CD4-positive, alpha-beta T cell treated with Interleukin-10 for 1 hour (primary cell): ENCODE measurements at places on chromosomes 3 and 15.

DNA sequence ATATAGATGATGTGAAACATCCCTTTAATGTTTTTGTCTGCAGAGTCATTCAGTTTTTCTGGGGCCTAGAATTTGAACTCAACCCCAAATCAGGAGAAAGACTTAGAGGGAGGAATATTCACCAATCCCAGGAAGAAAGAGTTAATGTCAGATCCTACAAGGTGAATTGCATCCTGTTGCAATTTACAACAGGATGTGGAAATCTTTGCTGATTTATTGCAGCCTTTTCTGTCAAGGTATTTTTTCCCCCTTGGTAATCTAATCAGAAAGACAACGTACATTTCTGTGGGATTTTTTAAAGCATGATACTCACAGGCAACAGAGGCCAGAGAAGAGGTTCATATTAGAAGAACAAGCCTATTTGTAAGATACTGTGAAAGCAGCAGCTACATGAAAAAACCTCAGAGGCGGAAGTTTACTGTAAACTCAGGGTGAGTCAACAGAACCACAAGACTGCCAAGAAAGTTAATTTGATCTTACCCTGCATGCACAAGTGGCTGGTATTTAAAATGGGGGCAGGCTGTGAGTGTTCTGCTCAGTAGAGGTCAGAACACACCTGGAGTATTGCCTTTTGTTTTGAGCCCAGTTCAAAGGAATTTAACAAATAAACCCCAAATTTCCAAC, 531.9 kb downstream of the AGBL1 start:
- peak; percentile 57 for DNase-seq

GRCh38 chr15:45670091-45670490, 35.3 kb downstream of the SQOR start:
- DNase-seq, result no peak

DNA sequence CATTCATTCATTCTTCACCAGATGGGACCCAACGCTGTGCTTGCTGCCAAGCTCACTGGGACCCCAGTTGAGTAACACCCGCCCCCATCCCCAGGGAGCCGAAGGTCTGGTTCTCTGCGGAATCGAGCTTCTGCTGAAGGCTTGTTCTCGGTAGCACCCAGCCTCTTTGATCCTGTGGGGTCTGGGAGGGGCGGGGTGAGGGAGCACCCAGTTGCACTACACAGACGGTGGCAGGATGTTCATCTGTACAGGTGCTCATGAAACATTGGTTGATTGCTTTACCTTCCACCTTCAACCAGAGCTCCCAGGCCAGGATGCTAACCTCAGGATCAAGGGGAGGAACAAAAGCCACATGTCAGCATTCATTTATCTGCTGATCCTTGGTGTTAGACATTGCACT, 77.7 kb upstream of the RGMA start:
- no peak for DNase-seq

- DNase-seq, result no peak
Measured at GRCh38 chr3:65967451-65967850, 71.3 kb downstream of the MAGI1 start.

- DNase-seq, result no peak
Measured at GRCh38 chr15:26901041-26901440, 34.2 kb downstream of the GABRA5 start.

- DNase-seq, result no peak
Measured at GRCh38 chr3:12627370-12627769, 36.5 kb downstream of the RAF1 start.

DNA sequence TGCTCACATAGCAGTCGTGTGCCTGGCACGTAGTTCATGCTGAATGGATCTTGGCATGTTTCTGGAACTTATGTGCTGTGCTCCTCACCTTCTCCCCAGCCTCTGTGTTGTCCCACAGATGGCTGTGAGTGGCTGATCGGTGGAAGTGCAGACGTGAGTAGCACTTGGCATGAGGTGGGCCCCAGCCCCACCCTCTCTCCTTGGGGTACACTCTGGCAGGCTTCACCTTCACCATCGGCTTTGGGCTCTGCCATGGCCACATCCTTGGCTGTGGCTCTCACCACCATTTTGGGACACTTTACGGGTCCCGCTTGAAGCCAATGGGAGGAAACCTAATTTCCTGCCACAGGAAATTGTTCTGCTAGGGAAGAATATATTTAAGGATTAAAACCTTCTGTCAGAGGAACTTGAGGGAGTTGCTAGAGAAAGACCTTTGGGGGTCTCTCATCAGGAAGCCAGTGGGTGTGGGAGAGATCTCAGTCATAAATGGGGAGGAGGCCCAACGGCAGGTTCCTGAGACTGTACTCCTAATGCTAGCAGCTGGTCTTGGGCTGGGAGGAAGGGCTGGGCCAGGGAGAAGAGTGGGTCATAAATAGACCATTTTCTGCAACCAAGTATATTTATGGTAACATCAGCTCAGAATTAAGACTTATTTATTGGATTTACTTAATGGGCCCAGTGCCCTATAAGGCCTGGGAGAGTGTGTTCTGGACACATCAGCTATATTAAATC, 92.3 kb downstream of the SMAD3 start:
- DNase-seq, result no peak

DNA sequence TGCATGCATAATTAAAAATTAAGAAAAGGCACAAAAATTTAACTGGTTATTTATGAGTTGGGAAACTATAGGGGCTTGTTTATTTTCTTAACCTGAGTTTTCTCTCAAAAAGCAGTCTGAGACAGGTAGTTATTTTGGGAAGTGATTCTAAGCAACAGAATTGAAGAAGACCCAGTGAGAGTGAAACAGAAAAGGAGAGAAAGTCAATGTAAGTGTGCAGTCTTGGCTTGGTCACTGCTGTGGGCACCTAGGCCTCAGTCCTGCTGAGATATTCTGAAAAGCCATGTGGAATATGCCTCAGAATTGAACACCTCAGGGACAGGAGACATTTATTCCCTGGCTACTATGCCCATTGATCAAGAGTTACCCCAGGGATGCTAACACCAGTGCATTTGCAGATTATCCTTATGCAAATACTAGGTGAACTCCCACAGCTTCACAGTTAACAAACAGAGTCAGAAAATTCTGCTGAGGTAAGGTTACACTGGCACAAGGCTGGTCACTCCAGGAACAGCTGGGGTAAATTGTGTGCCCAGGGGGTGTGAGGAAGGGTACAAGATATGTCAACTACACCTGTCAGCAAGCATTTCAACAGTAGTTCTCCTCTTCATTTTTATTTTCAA, 222.7 kb downstream of the EFHB start:
- DNase-seq, result no peak

DNA sequence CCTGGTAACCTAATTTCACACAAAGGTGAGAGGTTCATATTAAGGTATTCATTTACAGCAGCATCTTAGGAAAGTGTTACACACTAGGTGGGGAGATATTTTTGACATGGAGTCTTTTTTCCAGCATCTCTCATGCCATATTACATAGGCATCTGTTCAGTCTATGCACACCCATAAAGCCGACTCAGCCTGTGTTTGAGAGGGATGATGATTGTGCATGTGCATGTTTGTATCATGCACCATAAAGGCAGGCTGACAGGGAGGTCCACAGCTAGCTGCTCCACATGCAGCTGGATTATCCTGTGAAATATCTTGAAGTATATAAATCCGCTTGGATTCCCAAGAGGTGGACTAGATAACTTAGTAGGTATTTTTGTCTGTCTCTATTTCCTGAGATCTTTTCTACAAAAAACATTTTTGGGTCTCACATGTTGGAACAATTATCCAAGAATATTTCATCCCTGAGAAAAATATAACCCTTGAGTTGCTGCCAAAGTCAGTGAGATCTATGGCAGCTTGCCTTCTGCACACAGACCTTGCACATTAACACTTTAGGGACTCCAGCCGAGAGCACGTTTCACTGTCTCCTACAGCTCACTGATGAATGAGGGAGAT, 288.4 kb upstream of the DPH6 start:
- DNase-seq, result no peak
